ENCODE measurements at places on chromosomes 2 and 18.

GRCh38 chr2:128589681-128590080 lies 271.0 kb upstream of the HS6ST1 start:
- no peak for DNase-seq

GRCh38 chr18:40382197-40382596 lies 1572.8 kb upstream of the PIK3C3 start:
- DNase-seq, result no peak

- no peak for DNase-seq
Observed at GRCh38 chr2:96359866-96360265, 24.3 kb downstream of the NCAPH start.

GRCh38 chr2:97932975-97933662 lies 62.6 kb downstream of the TMEM131 start:
- no peak for DNase-seq

DNA sequence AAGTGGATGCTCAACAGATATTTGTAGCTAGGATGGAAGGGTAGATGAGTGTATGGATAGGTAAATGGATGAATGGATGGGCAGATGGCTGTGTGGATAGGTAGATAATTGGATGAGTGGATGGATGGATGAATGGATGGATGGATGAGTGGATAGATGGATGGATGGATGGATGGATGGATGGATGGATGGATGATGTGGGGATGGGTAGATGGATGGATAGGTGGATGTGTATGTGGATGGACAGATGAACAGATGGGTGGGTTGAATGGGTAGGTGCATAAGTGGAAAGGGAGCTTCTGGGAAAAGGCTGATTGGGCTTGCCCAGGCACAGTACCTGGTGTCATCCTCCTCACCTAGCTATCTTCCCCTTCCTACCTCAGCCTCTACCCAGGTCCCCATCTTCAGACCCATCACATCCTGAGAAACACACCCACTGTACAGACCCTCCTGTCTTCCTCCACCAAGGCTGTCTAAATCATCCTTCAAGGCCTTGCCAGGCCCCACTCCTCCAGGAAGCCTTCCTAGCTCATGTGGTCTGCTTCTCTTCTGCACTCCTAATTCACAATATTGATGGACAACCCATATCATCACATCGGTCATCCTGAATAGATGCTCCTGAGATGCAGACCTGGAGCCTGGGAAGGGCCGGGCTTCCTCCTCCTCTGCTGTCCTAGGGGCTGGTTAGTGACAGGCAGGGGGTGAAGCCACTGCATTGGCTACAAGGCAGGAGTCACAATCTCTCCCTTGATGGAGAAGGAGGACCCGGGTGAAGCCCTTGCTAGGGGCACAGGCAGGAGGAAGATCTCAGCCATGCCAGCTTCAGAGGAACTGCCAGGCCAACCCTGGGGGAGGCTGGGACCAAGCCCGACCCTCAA lies 49.4 kb downstream of the SMAD7 start:
- DNase-seq, result no peak

GRCh38 chr18:34990597-34990996 lies 50.6 kb upstream of the MAPRE2 start:
- no peak for DNase-seq

- no peak for DNase-seq
Observed at GRCh38 chr2:29495068-29495467, 379.9 kb downstream of the CLIP4 start.

GRCh38 chr2:1436369-1436768 lies 23.1 kb downstream of the TPO start:
- DNase-seq, result no peak

DNA sequence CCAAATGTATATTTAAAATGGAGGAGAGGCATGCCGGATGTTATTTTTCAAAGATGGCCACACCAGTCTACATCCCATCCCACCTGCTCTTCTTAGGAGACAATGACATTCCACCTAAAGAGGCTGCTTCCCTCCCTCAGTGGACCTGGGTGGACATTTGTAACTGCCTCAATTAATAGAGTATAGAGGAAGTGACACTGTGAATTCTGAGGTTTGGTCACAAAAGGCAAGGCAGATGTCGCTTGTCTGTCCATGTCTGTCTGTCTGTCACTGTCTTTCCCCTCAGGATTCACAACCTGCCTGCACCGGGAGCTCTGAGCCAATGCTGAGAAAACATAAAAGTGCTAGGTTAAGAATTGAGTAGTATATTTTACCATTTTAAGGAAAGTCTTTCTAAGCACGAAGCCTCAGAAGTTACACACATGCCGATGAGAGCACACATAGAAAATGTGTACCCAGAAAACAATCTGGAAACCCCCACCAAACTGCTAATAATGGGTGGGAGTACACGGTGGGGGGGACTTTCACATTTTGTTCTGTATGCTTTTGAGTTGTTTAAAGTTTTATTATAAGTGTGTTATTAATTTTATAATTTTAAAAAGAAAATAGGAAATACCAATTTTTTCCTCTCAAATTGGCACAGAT lies 21.0 kb downstream of the MIB1 start:
- DNase-seq, result no peak

DNA sequence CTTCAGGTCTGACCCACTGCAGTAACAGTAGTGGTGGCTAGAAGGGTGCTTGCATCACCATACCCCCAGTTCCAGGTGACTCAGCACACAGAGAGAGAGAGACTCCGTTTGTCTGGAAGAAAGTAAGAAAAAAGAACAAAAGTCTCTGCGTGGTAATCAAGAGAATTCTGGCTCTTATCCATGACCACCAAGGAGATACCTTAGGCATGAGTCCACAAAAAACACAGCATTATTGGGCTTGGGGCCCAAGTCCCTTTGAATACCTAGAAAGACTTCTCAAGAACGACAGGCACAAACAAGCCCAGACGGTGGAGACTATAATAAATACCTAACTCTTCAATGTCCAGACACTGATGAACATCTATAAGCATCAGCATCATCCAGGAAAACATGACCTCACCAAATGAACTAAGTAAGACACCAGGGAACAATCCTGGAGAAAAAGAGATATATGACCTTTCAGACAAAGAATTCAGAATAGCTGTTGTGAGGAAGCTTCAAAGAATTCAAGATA lies 21.7 kb upstream of the BAZ2B start:
- DNase-seq, result no peak

DNA sequence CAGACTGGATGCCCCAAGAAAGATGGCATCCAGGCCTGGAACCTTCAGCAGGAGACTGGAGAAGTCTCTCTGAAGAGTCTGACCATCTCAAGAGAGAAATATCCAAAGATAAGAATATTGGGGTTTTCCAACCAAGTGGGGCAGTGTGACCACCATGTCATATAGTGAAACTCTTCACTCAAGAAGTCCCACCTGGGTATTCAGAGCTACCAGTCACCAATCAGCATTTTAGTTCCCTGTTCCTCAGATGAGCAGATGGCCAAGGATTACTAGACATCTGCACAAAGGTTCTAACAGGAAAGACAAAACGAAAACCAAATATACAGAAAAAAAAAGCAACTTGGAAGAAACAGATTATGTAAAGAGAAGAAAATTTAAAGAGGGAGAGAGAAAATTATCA lies 38.5 kb upstream of the CXCR4 start:
- no peak for DNase-seq

GRCh38 chr18:78169174-78169864 lies 810.3 kb upstream of the SALL3 start:
- peak; percentile 56 for DNase-seq

GRCh38 chr2:70472221-70472890 lies 81.3 kb downstream of the TGFA start:
- no peak for DNase-seq

DNA sequence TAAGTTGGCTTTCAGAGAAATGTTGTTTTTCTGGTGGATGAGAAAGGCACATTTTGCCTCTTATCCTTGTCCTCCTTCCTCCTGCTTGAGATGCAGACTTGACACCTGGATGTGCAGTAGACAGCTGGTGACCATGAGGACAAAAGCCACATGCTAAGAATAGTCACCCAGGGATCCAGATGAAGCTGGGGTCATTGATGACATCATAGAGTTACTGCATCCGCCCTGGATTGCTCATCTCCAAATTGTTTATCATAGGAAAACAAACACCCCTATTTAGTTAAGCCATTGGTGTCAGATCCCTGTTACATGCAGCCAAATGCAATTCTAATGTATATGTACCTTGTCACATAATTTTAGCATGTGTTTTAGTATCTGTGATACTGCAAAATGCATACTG lies 16.3 kb upstream of the SLC1A4 start:
- no peak for DNase-seq

DNA sequence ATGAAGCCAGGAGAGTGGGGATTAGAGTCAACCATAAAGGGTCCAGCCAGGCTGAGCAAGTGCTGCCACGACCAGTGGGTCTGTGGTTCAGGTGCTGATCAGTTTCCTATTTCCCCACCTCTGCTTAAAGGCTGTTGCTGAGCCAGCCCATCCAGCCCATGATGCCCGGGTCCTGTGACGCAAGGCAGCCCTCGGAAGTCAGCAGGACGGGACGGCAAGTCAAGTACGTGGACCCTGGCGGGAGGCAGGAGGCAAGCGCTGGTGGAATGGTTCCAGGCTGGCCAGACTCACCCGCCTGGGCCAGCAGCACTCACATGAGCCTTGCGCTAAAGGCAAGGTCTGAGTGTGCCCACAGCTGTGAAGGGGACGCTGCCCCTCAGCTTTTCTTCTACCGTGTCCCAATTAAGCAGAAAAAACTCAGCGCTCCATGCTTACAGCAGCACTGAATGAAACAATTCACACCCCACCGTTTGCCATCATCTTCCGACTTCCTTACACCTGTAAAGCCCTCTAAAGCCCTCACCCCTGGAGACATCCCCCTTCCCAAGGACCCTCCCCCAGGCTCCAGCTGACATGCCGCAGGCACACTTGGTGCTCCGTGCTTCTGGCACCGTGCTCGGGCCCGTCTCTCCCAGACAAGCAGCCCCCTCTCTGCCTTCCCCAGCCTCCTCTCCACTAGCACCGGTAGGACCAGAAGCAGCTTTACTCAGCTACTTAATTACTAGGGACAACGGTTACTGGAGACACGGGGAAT lies 11.3 kb upstream of the RPL31 start:
- no peak for DNase-seq

- no peak for DNase-seq
Observed at GRCh38 chr2:160920061-160920460, 240.2 kb upstream of the TANK start.

GRCh38 chr2:131493199-131493968 lies 1.2 kb upstream of the MZT2A start:
- no peak for DNase-seq

- DNase-seq, result no peak
Observed at GRCh38 chr2:231037731-231038482, 584 bp downstream of the C2orf72 start.

DNA sequence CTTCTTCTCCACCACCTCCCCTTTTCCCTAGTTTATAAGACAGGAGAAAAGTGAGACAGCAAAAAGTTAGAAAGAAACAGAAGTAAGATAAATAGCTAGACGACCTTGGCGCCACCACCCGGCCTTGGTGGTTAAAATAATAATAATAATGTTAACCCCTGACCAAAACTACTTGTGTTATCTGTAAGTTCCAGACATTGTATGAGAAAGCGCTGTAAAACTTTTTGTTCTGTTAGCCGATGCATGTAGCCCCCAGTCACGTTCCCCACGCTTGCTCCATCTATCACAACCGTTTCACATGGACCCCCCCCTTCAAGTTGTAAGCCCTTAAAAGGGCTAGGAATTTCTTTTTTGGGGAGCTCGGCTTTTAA lies 1.5 kb upstream of the BUB1 start:
- no peak for DNase-seq

GRCh38 chr2:28644760-28645159 lies 106.9 kb upstream of the PPP1CB start:
- no peak for DNase-seq

DNA sequence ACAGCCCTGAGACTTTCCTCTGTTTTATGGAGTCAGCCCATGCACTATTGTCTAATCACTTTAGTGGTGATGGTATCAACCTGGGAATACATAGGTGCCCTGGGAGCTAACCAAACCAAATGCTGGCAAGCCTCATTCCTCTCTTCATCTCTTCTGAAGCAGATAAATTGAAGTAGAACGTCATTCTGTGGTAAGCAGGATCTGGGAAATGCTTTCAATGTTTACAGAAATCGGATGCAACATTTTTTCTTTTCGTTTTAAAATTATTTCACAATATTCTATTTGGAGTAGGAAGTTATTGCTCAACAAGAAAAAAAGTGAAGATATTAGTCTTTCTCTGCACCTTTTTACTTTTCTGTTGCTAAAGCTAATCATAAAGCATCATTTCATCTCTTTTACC lies 114.2 kb downstream of the RBMS1 start:
- no peak for DNase-seq

- DNase-seq, result no peak
Observed at GRCh38 chr18:5998166-5998881, 103.0 kb upstream of the TMEM200C start.

- no peak for DNase-seq
Observed at GRCh38 chr2:88967844-88968243, 276.4 kb downstream of the RPIA start.

GRCh38 chr2:189115126-189115525 lies 64.4 kb downstream of the COL5A2 start:
- peak; percentile 4 for DNase-seq

GRCh38 chr2:24722141-24722790 lies 70.9 kb downstream of the PTRHD1 start:
- DNase-seq, result no peak

GRCh38 chr2:11292464-11293255 lies 51.8 kb downstream of the ROCK2 start:
- no peak for DNase-seq

- DNase-seq, result no peak
Observed at GRCh38 chr2:83233326-83233725, 1225.8 kb downstream of the SUCLG1 start.

DNA sequence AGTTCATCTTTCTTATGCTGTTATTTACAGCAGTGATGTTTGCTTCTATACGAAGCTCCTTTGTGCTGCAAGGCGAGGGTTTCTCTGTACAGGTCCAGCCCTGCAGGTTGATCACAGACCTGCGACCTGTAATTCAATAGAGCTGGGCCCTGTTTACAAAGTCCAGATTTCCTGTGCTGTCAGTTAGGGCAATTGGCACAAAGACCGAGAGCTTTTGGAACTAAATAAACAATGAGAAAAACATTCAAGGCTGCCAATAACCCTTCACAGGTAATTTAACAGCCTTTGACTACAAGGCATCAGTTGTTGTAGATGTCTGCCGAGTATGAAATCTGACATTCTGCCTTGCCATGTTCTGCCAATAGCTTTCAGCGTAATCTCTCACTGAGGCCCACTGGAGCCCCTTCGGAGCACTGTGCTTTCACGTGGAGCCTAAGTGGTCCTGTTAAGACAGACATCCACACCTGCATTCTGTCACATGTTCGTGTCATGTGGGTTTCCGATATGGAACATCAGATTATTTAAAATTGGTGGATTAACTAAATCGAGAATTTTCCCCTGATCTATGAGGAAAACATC lies 232.5 kb downstream of the PTGR3 start:
- DNase-seq, result peak; percentile 69
